ENCODE measurements at places on chromosomes 7 and 10. TPM values are rescaled to one million over a fixed set of nuclear protein-coding genes. Genes with fewer than 3 reads are reported as not detected.

Gene GRID1
- 1.7 TPM for polyA plus RNA-seq

GRCh38 chr10:77289027-77289501 lies 348.5 kb downstream of the KCNMA1 start:
- no peak for DNase-seq

DNA sequence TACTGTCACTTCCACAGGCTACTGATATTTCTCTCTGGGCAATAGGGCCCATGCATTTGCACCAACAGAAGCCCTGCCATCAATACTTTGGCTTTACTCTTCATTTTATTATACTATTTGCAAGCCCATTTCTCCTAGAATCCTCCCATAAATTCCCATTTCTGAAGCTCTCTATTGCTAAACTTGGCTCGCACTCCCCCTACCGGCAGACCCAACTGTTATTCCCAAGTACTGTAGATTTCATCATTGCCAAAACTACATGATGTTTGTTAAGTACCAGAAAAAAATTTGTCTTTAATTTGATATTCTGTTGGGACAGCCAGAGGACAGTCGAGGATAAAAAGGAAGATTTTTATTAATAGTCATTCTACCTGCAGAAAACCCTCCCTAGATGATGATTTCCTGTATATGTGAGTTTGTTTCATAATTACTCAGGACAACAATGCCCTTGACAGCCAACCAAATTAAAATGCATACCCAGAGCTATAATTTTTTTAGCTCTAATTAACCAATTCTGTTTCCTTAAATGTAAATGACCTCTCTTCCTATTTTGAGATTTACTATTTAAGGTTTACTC lies 298.6 kb downstream of the REEP3 start:
- peak; percentile 46 for DNase-seq

DNA sequence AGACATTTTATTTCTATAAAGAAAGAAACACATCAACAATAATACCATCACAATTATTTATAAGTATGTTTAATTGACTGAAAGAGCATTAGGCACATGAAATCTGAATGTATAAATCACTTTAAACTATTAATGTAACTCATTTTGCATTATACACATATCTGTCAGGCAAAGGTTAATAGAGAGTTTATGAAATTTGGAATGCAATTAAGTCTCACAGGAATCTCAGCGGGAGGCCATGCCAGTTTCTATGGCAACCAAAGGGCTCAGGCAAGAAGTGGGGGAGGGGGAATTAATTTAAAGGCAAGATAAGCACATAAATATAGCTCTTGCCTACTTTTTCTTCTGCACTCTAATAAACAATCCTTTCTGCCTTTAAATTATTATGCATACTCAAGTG lies 152.6 kb downstream of the SLC16A9 start:
- DNase-seq, result peak; percentile 40

DNA sequence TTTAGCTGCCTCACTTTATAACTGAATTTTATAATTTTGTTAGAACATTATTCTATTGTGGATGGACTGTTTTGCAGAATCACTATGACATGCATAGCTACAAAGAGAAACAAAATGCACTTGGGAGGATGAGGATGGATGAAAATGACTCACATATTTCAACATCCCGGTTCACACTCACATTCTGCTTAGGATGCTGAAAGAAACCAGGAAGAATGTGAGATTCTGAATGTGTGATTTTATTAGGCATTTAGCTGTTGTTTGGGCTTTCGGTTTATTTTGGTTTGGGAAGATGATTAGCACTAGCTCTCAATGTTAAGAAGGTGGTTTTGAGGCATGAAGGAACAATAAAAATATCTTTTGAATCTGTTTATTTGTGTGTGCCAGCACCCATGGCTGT lies 235.5 kb downstream of the SEMA3E start:
- DNase-seq, result no peak

GRCh38 chr10:85916994-85917573 lies 449.5 kb downstream of the GRID1 start:
- DNase-seq, result no peak

GRCh38 chr10:43013065-43013464 lies 63.8 kb upstream of the RET start:
- DNase-seq, result no peak

Data from right renal cortex interstitium (tissue), 3 donors.